Activated CD8-positive, alpha-beta T cell treated with anti-CD3 and anti-CD28 coated beads, Interleukin-2, amount 10 ng/mL, durations not matched to agents 7 days and 5 days (primary cell): ENCODE measurements at places on chromosomes 5 and 9. TPM values are rescaled to one million over a fixed set of nuclear protein-coding genes. Genes with fewer than 3 reads are reported as not detected.

DNA sequence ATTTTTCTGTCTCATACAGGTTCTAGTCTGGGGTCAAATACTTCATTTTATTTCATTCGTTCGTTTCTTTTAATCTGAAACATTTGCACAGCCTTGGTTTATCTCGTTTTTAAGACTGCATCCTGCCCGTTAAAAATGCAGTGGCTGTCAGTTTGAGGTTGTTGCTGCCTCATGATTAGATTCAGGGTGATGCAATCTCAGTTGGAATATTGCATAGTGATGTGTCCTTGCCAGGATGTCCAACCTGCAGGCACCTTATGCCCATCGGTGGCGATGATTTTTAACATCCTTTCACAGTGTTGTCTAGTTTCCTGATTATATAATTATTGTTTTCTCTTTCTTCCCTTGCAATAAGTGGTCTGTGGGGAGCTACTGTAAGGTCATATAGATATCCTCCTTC is 45.1 kb downstream of the SH3GL2 start:
- DNase-seq = no peak

DNA sequence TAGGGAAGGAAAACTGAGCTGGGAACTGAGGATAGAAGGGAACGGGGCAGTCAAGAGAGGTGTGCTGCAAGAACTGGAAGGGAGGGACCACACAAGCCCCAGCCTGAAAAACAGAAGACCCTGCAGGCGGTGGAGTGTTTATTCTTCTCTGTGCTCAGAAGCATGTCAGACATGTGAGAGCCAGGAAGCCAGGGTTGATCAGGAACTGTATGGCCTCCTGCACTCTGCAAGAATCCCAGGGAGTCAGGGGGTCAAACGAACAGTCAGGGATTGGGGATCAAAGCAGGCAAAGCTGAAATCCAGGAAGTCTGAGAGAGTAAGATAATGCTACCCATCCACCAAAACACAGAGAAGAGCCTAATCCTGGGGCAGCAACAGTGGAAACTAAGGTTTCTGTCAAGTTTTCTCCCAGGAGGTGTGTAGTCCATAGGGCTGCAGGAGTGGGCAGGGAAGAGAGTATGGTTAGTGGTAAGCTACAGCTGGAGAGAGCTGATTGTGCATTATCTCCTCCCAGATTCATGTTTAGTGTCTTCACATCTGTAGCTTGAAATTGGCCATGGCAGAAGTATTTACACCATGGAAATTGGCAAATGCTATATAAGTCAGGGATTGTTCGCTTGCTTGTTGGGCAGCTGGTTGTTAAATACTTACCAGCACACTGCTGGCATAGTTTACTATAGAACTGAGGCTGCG is 115.4 kb upstream of the SLC44A1 start:
- DNase-seq = no peak

GRCh38 chr5:134524272-134524825 is 1.1 kb upstream of the JADE2 start:
- peak; percentile 71 for DNase-seq

Gene ODF2
- total RNA-seq = 77.5 TPM

DNA sequence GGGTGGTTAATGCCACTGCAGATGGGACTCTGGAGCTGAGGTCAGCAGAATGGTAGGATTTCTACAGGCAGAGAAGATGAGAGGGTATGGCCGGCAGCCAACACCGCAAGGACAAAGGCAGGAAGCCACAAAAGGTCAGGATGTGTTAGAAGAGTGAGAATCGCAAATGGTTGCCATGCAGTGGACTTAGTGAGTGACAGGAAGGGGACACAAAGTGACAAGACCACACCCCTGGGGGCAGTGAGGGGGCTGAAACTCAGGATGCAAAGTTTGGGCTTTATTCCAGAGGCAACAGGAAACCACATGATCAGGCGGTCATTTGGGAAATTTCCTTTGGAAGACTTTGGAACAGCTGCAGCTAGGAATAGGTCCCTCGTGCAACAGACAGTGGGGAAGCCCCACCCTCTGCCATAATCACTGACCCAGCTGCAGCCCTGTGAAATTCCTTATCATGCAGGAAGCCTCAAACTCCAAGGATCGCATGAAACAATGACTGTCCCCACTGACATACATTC is 14.2 kb upstream of the CCDC180 start:
- no peak for DNase-seq

Gene HRCT1
- total RNA-seq = not detected

- peak; percentile 80 for DNase-seq
These were observed 7.4 kb downstream of the GALNT10 start for GRCh38 chr5:154197801-154198491.

Gene TEK
- total RNA-seq = not detected

GRCh38 chr9:131434673-131435072 is 40.8 kb downstream of the PRRC2B start:
- no peak for DNase-seq

DNA sequence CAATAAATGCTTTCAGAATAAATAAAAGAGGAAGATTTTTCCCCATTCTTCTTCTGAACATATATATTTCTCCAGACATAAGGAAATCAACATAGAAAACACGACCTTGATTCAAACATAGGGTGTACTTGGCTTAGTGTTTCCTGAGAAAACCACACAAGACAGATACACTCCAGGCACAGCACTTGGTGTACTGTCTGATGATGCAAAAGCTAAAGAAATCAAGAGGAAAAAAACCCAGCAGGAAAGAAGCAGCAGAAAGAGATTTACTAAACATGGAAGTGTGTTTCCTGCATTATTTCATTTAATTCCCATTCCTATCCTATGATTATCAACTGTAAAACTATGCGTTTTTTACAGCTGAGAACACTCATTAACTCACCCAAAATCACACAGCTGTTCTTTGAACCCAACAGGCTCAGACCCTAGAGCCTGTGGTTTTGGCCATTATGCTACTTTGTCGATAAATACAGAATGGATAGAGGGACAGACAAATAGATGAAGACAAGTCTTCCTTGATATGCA is 46.1 kb downstream of the NIPAL4 start:
- DNase-seq = no peak
